Activated CD4-positive, alpha-beta T cell treated with anti-CD3 and anti-CD28 coated beads, Interleukin-2, amount 10 ng/mL, durations not matched to agents 7 days and 5 days (primary cell): ENCODE measurements at places on chromosomes 3 and 15. TPM values are rescaled to one million over a fixed set of nuclear protein-coding genes. Genes with fewer than 3 reads are reported as not detected.

- no peak for DNase-seq
These were observed 78.6 kb upstream of the PFN2 start for GRCh38 chr3:150049317-150049716.

DNA sequence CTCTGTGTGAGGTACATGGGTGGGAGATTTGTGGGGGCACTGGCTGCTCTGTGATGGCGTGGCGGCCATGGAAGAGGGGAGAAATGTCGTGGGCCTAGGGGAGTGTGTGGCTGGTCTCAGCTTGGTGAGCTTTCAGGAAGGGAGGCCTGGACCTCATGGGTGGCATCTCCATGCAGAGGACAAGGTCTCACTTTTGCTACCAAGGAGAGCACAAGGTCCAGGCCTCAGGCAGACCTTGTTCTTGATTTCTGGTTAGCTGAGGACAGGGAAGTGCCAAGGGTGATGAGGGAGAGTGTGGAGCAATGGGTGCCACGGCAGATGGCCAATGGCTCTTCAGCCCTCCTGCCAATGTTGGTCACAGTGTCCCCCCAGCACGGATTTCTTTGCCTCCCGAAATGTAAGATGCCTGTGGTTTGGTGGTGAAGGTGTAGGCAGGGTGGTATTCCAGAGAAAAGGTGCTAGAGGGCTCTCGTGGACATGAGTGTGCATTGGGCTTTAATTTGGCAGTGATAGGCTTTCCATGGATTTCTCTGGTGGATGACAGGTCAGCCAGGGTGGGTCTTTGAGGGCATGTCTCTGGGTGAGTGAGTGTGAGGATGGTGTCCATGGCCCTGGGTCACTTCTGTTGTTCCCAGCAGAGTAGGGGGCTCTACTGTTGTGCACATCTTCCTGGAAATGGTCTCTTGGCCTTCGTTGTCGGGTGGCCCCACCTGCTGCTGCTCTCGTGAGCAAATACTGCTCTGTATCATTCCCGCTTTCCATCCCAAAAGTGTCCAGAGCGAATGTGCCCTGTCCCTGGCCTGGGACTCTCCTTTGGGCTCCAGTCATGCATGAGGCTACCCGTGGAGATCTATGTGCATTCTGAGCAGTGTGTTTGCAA lies 108.0 kb downstream of the SNRPN start:
- DNase-seq: no peak

DNA sequence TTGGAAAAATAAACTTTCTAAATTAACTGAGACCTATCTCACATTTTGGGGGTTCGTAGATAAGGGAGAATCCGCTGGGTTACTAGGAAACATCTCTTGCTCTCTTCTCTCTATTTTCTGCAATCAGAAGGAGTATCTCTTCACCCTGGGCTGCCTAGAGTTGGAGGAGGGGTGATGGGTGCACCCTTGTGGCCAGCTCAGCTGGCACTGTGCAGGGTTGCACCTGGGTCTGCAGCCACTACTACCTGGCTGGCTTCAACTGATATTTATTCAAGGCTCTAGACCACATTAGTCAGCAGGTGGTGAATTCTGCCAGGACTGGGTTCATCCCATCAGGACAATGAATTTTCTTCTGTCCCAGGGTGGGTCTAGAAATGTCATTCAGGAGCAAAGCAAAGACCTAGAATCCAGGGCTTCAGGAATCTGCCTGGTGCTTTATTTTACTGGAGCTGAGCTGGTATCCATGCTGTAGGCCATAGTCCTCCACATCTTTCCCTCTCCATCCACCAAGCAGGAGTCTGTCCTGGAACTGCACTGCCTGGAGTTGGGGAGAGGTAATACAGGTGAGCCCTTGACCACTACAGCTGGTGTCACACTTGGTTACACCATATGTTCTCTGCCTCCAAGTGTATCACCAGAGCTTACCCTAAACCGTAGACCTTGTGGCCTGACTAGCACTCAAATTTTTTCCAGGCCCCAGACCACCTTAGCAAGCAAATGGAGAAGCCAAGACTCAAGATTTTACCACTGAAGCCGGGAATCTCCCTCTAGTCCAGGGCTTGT lies 14.0 kb downstream of the OR5K4 start:
- DNase-seq: no peak

SLC7A14 gene
- not detected for total RNA-seq

DNA sequence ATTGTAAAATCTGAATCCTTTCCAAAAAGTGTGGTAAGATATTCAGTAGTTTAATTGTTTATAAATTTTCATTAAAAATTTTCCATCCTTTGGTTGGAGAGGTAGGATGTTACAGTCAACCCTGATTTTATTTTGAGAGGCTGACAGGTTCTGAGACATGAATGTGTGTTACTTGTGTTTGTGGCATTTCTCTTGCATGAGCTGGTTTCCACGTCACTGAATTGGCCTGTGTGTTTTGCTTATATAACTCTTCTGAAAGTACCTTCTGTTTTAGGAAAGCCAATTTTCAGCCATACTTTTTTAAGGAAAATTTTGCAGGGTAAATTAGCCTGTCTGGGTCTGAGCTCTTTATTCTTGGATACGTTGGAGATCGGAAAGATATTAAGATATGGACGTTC lies 30.7 kb downstream of the PXYLP1 start:
- DNase-seq: no peak

DNA sequence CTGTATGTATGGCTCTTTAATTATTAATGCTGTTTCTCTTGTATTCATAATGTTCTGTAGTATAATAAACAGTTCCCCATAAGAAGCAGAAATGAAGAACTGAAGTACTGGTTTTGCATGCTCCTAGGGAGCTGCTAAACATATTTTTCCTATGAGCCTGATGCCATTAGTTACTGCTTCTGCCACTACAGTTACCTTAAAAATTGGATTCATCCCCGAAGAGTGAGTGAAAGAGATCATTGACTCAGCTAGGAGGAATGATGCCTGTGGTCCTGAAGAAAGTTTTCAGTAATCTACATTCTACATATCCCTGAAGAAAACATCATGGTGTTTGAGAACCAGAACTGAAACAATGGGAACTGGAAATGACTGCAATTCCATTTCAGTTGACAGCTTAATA lies 37.1 kb upstream of the ST3GAL6 start:
- no peak for DNase-seq

AMIGO3 gene
- total RNA-seq: not detected

AADACL2 gene
- not detected for total RNA-seq

DNA sequence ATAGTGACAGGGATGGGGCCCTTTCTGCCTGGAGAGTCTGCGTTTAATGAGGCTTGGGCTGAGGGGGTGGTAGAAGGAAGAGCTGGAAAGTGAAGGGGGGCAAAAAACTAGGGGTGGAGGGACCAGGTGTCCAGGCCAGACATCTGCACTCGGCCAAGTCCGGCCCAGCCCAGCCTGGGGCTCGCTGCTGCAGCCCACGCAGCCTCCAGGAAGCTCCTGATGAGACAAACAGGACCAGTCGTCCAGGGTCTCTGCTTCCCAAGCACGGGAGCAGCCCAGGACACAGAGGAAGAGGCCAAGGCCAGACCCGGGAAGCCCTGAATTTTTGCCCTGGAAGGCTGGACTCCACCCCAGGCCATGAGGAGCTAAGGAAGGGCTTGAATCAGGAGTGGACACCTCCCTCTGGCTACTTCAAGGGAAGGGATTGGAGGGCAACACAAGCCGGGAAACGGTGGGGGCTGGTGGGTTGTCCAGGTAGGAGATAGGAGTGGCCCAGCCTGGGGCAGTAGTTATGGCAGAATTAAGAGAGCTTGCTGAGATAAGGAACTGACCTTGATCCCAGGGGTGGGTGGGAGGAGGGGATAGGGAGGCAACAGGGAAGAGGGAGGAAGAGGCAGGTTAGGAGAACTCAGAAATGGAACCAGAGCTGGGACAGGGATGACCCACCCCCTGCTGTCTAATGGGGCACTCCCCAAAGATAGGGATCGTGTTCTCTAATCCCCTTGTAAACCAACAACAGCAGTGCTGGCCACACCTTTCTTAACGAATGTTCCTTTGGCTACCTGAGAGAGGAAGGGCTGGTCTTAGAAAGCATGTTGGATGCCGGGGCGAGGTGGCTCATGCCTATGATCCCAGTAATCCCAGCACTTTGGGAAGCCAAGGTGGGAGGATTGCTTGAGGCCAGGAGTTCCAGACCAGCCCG lies 89.5 kb downstream of the ANP32A start:
- DNase-seq: no peak

DNA sequence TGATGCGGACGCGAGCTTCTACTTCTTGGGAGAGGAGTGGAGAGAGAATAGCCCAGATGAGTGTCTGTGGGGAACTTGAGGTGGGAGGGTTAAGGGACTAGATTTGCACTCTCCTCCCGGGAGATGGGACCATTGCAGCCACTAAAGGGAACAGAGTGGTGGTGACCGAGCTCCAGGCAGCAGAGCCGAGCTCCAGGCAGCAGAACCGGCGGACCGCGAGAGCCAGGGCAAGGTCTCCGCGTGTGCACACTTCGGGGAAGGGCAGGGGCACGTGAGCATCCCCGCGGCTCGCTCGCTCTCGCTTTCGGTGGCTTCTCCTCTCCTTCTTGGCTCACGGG lies 1.1 kb downstream of the IGDCC3 start:
- DNase-seq: no peak

CCDC80 gene
- not detected for total RNA-seq

GRCh38 chr3:130699765-130700164 lies 46.9 kb downstream of the PIK3R4 start:
- peak; percentile 30 for DNase-seq

GRCh38 chr3:123026565-123027291 lies 835 bp downstream of the SEMA5B start:
- no peak for DNase-seq

TRIM42 gene
- not detected for total RNA-seq

GRCh38 chr3:112908252-112908651 lies 61.6 kb upstream of the CD200R1L start:
- no peak for DNase-seq

DNA sequence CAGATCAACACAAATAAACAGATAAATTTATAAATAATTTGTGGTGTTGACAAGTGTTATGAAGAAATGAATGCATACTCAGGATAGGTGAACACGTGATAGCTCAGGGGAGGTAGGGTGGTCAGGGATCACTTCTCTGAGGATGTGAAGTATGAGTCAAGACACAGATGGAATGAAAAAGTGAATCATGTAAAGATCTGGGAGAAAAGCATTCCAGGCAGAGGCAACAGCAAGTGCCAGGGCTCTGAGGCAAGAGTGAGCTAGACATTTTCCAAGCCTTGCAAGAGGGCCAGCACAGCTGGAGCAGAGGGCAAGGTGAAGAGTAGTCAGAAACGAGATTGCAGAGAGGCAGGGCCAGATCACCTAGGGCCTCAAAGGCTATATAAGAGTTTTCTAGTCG lies 177.8 kb downstream of the WNT5A start:
- DNase-seq: no peak

DNA sequence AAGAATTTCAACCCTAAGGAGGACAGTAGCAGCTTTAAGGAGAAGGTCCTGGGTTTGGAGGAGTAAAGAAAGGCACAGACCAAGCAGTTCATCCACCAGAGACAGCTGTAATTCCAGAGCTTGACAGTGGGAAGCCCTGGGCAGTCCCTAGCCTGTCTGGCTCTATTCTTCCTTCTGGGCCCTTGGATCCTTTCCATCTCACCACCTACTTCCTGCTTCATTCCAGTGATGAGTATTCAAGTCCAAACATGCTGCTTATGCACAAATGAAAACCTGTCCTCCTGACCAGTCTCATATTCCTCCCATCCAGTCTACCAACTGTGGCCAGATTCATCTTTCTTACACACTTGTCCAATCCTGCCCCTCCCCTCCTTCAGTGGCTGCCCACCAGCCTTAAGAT lies 171.4 kb downstream of the CNTN3 start:
- DNase-seq: no peak

DNA sequence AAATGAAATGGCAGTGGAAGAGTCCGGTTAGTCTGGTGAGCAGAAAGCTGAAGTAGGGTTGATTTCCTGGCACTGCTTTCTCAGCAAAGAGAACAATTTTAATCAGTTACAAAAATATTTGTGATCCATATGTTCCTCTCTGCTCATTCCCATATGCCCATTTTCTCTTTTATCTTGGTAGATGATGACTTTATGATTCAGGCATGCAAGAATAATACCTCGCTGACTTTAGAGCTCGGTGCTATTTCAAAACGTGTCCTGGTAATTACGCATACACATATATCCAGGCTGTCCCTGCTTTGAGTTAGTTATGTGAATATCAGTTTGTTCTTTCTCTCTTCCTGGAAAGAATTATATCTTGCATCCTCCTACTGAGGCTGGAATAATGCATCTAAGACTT lies 38.5 kb downstream of the ARPP21 start:
- no peak for DNase-seq

DNA sequence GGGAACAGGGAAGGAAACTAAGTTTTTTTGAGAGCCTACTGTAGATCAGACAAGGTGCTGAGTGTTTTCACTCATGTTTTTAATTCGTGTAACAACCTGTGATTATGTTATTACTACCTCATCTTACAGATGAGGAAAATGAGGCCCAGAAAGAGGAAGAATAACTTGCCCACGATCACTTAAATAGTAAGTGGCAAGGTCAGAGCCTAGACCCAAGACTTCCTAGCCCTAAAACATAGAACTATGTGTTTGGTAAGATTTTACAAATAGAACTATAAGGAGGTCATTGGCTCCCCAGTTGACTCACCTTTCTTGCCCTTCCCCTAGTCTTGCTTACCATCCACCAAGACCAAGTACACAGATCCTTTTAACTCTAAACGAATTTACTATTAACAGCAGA lies 13.7 kb downstream of the SENP8 start:
- DNase-seq: no peak

DNA sequence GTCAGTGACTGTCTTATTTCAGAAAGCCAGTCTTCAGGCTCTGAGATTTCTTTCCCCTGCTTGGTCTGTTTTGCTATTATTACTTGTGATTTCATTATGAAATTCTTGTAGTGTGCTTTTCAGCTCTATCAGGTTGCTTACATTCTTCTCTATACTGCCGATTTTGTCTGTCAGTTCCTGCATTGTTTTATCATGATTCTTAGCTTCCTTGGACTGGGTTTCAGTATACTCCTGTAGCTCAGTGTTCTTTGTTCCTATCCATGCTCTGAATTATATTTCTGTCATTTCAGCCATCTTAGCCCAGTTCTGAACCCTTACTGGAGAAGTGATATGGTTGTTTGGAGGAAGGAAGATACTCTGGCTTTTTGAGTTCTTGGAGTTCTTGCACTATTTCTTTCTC lies 40.5 kb downstream of the CEP63 start:
- DNase-seq: no peak

- DNase-seq: no peak
These were observed 5.6 kb upstream of the ABTB1 start for GRCh38 chr3:127667119-127667681.

- no peak for DNase-seq
These were observed 26.0 kb upstream of the CA12 start for GRCh38 chr15:63407612-63408011.

GRCh38 chr3:61892891-61893290 lies 331.5 kb downstream of the PTPRG start:
- DNase-seq: no peak

GRCh38 chr15:77013776-77014131 lies 18.8 kb downstream of the PSTPIP1 start:
- peak; percentile 86 for DNase-seq

- no peak for DNase-seq
These were observed 49.0 kb upstream of the OSBPL11 start for GRCh38 chr3:125644036-125645005.
